NCI-H1436 treated with DMSO at 0.1 percent for 48 hours (cell line): ENCODE measurements at places on chromosomes 7 and 10.

DNA sequence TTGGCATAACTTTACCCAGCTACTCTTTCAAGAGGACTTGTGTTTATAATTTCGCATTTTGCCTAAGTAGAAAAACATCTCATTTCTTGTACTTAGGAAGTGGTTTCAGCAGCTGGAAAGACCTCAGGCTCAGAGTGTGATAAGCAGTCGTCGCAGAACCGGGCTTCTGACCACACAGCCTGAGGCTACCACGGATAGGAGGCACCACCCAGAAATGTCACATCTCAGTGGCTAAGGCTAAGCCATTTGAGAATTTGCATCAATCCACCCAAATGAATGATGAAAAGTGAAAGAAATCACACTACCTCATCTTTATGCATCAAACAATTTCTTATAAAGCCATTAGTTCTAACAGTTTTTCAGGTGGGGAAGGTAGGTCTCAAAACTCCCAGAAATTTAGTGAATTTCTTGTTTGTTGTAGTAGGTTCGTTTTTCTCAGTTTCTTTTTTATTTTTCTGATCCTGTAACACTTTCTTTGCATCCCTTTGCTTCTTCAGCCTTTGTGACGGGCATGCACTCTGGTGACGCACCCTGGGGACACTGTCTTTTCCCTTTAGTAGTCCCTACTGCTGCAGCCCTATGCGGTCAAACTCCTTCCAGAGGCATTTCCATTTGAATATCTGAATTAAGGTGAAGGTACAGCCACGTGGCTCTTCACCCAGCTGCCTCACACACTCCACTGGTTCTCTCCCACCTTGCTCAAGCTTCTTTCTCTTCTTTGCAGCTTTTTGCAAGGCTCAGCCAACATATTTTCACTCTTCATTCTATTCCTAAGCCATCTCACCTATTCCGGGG lies 68.5 kb downstream of the MAP3K8 start:
- DNase-seq = no peak

- DNase-seq = no peak
Measured at GRCh38 chr10:132443605-132443982, 46.6 kb downstream of the PWWP2B start.

DNA sequence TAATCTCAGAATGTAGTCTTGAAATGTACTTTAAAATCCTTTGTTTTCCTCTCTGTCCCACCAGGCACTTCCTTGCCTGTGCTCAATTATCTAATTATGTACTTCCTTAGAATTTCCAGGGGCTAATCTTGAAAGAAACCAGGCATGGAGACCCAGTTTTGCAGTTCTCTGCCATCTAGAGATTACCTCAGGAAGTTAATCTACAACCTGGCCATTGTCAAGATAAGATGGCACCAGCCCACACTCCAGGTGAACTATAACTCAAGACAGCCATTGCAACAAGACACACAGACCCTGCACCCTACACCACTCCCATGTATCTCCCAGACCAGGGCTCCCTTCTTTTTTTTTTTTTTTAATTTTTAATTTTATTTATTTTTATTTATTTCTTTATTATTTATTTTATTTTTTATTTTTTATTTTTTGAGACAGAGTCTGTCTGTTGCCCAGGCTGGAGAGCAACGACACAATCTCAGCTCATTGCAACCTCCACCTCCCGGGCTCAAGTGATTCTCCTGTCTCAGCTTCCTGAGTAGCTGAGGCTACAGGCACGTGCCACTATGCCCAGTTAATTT lies 85.9 kb upstream of the TRIM24 start:
- no peak for DNase-seq

DNA sequence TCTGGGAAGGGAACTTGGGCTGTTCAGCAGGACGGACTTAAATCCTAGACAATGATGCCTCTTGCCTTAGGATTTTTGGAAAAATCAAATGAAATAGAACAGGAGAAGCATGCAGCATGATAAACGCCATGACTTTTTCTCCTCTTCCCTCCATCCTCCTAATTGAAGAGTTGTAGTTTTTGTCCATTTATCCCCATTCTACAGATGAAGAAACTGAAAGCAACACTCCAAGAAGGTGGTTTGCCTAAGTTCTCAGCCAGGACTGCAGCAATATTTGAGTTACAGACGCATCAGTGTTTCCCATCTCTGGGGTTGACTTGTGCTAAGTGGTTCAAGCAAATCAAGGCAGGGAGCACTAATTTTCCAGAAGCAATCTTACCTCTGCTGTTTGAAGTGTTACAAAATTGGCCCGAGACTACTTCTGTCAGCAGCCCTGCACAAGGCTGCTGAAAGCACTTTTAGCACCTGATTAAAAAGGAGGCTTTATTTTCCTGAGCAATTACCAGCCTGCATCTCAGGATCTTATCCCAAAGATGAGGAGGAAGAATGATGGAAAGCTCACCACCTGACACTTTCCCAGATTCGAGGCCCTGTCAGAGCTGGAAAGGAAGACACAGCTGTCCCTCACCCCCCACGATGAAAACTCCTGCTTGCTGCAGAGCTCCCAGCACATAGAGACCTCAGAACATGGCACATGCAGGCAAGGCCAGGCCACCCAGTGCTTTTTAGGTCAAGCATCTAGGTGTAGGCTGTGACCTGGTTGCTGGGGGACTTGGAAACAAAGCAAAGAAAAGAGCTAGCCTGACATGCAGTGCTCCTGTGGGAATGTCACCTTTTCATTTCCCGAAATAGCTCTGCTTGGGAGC lies 19.7 kb upstream of the C10orf71 start:
- DNase-seq = no peak

GRCh38 chr7:39589323-39590111 lies 23.3 kb downstream of the YAE1 start:
- no peak for DNase-seq

DNA sequence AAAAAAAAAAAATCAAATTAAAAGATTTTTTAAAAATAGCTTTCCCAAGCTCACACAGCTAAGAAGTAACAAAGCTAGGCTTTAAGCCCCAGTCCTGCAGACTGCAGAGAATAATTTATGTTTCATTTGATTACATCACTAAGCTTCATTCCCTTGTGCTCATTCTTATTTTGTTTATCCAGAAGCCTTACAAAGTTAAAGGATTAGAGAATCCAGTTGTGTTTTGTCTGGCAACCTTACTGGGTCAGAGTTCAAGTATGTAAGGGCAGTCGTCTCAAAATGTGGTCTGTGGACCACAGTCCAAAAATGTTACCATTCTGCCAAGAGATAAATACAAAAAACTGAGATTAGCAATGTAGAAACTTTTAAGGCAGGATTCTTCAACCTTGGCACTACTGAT lies 32.1 kb upstream of the EZH2 start:
- DNase-seq = no peak

GRCh38 chr7:37265006-37265405 lies 183.7 kb downstream of the ELMO1 start:
- no peak for DNase-seq

GRCh38 chr7:2993868-2994267 lies 49.8 kb downstream of the CARD11 start:
- DNase-seq = no peak

- no peak for DNase-seq
Measured at GRCh38 chr10:74047304-74047703, 49.4 kb downstream of the VCL start.

GRCh38 chr7:208816-209215 lies 16.4 kb downstream of the FAM20C start:
- DNase-seq = no peak

DNA sequence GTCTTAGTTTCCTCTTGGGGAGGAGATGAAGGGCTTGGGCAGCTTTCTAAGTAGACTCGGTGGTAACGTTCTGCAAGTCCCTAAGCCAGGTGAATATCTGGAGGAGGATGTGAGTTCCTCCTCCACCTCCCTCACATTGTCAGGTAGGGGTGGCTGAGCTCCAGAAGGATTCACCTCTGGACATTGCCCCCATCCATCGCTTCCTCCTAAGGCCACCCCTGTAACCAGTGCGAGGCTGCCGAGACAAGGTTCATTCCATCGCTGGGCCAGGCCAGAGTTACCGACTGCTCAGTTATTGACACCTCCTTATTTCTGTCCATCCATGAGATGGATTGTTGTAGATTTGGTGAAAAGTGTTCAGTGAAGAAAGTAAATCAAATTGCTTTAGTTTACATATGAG lies 334.1 kb upstream of the KLF6 start:
- DNase-seq = no peak

- no peak for DNase-seq
Measured at GRCh38 chr10:57657164-57657765, 610.4 kb downstream of the IPMK start.

DNA sequence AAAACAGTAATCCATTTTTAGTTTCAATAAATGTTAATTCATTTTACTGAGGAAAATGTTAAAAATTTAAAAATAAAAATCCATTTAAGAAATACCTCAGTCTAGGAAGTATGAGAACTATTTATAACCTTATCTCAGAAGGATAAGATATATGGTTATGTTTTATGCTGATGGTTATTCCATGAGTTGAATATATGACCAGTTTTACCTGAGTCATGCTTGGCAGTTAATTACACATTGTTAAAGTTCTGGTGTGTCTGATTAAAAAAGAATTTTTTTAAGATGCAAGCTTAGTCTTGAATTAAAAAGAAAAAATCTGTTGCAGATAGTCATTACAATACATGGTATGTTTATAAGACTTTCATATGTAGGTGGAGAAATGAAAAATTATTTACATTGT lies 191.7 kb downstream of the ARL4A start:
- no peak for DNase-seq

DNA sequence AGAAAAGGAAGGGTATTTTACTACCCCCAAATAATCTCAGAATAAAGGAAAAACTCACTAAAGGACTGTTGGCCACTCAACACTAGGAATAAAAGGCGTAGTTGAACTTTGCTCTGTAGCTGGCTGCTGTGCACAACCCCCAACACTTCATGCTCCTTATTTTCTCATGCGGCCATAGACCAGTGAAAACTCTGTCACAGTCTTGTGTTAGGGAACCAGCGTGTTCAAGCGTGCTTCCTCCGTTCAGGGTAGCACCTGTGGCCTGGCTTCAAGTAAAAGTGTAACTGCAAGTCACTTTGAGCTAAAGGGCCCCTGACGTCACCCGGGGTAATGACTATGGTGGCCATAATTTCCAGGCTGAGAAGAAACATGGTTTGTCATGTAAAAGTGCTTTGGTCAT lies 27.0 kb downstream of the BLNK start:
- no peak for DNase-seq

DNA sequence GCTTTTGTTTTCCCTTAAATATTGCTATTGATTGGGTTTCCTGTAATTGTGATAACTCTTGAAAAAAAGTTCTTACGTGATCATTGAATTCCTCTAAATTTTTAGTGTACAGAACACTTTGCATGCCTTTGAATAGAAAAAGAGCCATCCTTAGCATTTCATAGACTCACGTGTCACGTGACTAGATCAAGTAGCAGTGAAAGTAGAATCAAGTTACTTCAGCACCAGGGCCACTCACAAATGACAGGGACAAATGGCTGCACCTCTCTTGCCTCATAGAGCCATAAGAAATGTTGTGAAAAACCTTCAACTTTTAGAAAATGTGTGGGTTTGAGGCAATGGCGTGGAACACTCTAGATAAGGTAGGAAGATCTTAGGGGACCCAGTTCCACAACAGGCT lies 203.8 kb downstream of the ZEB1 start:
- DNase-seq = no peak

DNA sequence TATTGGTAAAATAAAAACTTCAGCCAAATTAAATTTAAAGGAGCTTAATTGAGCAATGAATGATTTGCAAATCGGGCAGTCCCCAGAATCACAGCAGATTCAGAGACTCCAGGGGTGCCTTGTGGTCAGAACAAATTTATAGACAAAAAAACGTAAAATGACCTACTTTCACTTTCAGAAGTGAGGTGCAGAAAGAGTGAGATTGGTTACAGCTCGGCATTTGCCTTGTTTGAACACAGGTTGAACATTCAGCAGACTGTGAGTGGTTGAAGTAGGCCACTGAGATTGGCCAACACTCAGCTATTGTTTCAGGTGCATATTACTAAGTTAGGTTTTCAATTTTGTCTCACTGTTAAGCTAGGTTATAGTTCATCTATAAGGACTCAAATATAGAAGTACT lies 153.4 kb downstream of the BICC1 start:
- DNase-seq = no peak

- no peak for DNase-seq
Measured at GRCh38 chr7:143362131-143363015, at the start of gene FAM131B. Gene FAM131B, minus strand, starts transcription at chr7:143362713. Its CDS starts 110 bp downstream, at chr7:143362603.

- DNase-seq = no peak
Measured at GRCh38 chr10:80485076-80485945, 31.2 kb downstream of the TSPAN14 start.

GRCh38 chr7:4775848-4776623 lies 613 bp downstream of the AP5Z1 start:
- DNase-seq = no peak

DNA sequence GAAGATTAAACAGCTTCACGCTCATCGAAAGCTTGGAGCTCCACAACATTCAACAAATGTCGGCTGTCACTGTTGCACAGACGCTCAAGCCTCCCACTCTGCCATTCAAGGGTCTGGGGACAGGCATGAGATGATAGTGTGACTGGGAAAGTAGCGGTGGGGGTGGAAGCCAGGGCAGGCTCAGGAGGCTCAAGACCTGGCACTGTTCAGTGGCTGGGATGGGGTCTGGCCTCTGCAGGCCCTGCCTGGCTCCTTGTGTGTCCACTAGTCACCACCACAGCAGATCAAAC lies 13.5 kb upstream of the GTPBP4 start:
- no peak for DNase-seq

DNA sequence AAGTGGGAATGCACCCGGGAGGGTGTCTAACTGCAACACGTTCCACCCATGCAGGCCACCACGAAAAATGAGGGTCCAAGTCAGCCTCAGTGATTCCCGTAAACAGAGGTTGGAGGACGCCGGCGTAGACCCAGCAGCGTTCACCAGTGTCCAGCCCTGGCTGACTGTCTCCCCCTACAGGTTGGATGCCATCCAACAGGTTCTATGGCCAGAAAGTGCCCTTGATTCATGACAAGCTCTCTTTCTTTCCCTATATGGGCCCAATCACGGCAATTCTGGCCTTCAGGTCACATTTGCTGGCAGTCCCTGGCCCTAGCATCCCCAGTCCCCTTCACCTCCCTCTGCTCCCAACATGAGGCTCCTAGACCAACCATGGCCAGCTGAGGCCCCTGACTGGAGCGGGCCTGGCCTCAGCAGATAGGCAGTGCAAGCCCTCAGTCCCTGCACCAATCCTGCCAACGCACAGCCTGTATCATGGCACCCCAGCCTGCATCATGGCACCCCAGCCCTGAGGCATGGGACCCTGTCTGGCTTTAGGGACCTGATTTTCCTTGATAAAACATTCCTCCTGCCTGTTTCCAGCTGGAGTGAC lies 227.4 kb downstream of the GRID1 start:
- no peak for DNase-seq

DNA sequence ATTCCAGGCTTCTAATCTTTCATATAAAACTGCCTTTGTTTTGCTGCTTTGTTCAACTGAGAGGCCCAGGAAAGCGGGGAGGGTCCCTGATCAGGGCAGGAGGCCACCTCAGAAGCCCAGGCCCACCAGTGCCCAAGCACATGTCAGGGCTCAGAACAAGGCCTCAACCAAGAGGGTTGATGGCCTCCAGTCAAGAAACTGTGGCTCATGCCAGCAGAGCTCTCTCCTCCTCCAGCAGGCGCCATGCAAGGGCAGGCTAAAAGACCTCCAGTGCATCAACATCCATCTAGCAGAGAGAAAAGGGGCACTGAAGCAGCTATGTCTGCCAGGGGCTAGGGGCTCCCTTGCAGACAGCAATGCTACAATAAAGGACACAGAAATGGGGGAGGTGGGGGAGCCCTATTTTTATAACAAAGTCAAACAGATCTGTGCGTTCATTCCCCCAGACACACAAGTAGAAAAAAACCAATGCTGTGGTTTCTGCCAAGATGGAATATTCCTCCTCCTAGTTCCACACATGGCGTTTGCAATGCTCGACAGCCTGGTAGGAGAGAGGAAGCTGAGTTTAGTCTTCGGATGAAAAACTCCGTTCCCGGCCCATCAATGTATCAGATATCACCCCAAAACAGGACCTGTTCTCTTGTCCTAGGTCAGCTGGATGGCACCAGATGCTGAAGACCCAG lies 34.0 kb downstream of the PSAP start:
- DNase-seq = no peak
